Airway epithelial cell (primary cell): ENCODE measurements at places on chromosomes 12 and 14. TPM values are rescaled to one million over a fixed set of nuclear protein-coding genes. Genes with fewer than 3 reads are reported as not detected.

MYRFL gene
- 1.3 and 1.9 TPM in 2 replicates for total RNA-seq

KIAA0586 gene
- total RNA-seq, result 11.6 and 14.5 TPM in 2 replicates

PZP gene
- total RNA-seq, result not detected in 2 replicates

PPFIA2 gene
- not detected in 2 replicates for total RNA-seq

SLC5A8 gene
- total RNA-seq, result not detected in 2 replicates

EXD2 gene
- total RNA-seq, result 15.5 and 18.7 TPM in 2 replicates

DNAI7 gene
- 0.28 TPM in 1 of 2 replicates, not detected in the other for total RNA-seq

SAMD15 gene
- 0.35 and 0.56 TPM in 2 replicates for total RNA-seq

NFATC4 gene
- 24.3 and 29.6 TPM in 2 replicates for total RNA-seq

SIRT4 gene
- 1.5 TPM in 2 replicates for total RNA-seq

PIANP gene
- not detected in 2 replicates for total RNA-seq

AQP6 gene
- 0.14 TPM in 1 of 2 replicates, not detected in the other for total RNA-seq

FOXG1 gene
- not detected in 2 replicates for total RNA-seq
